NCI-H1105 (cell line): ENCODE measurements at places on chromosomes 4 and X.

DNA sequence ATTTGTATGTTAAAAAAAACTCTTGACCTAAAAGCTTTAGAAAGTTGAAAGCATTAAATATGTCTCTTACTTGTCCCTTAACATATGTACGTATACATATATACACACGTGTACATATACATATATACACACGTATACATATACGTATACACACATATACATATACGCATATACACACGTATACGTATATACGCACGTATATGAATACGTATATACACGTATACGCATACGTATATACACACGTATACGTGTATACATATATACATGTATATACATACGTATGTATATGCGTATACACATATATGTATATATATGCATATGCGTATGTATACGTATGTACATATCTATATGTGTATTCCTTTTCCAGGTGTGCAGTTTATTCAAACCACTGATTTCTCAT, 3.8 kb downstream of the KDM6A start:
- DNase-seq = no peak

DNA sequence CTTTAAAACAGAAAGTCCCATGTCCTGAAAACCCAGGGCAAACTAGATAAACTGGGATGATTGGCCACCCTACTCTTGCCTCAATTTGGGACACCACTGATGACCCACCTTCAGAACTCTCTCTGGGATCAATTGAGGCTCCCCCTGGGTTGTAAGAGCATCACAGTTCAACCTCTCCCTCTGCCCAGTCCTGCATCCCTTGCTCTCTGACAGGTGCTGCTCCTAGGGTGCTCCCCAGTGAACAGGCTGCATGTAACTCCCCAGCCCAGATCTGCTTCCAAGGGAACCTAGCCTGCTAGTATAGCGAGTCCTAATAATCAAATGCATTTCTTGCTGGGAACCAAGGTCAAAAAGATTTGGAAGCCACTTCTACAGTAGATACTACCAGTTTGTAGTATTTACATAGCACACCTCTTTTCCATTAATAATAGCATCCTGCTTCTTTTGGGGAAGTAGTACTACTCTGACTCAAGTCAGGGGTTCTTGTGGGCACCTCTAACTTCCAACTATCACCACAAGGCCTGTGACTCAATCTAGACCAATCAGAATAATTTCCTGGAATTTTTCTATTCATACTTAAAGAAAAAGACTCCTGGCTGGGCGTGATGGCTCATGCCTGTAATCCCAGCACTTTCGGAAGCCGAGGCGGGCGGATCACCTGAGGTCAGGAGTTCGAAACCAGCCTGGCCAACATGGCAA, 42.1 kb upstream of the SPINK2 start:
- no peak for DNase-seq

GRCh38 chr4:38468339-38468866, 195.6 kb upstream of the KLF3 start:
- DNase-seq = no peak

DNA sequence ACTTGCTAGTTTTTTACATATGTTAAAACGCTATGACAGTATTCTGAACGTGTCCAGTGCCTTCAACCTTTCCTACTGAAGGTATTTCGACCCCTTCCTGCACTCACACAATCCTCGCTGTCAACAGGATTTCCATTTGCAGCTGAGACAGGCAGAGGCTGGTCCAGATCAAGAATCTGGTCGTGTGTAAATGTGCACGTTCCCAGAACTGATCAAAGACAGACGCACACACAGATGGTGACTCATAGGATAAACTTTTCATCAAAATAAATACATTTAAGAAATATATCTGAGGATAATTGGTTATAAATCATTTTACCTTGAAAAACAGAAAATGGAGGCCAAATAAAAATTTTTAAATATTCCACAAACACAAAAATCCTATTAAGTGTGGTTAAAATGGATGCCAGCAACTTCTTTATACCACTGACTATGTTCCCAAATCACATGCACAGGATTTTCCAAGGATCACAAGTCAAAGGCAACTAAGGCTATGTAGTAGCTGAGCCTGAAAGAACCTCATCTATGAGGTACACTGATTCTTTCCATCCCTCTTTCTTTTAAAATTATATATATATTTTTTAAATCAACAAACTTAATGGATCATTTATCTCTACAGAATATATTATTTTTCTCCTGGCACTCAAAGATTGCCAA, 85.9 kb downstream of the RNF150 start:
- no peak for DNase-seq

- DNase-seq = no peak
These were observed 108.0 kb downstream of the TMEM131L start for GRCh38 chr4:153573881-153574802.

- no peak for DNase-seq
These were observed 60.9 kb upstream of the SOD3 start for GRCh38 chr4:24734511-24734910.

GRCh38 chr4:155658681-155659064, 8.0 kb upstream of the GUCY1A1 start:
- DNase-seq = no peak

DNA sequence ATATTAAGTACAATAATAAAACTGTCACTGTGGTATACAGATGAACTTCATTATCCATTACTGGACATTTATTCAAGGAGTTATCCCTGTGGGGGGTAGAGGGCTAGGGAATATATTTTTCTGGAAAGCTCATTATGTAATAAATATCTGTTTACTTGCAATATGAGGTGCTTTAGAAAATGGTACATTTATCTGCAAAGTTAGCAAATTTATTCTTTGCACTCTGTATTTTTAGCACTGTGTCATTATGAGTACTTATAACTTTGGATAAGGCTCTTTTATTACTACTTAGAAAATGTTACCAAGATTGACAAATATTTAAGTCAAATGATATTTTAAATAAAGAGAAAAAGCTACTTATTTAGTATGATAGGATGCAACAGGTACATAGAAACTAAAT, 37.8 kb downstream of the ANKRD17 start:
- no peak for DNase-seq

GRCh38 chr4:142713282-142714030, 132.6 kb downstream of the INPP4B start:
- DNase-seq = no peak

DNA sequence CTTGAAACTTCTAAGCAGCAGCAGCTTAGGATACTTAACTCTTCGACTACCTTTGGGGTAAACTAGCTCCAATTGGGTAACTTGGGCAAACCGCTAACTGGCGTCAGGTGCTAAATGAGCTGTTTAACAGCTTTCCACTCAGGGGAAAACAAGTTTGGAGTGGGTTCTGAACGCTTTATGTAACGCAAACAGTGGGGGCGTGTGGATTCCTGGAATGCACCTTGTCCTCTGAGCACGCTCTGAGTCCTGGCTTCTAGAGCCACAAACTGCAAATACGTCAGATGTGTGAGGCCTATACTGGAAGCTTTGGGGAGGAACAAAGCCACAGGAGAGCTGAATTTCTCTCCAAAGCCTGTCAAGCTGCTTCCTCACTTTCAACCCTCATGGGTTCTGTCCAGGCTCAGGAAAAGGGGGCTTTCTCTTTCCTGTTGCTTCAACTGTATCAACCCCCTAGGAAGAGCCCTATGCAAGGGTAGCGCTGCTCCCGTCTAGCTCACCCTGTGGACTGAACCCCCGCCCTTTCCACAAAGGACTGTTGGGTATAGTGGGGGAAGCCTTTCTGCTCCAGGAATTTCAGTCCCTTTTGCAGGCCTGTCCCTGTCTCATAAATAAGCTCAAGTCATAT, 4.5 kb upstream of the WDR1 start:
- DNase-seq = no peak

DNA sequence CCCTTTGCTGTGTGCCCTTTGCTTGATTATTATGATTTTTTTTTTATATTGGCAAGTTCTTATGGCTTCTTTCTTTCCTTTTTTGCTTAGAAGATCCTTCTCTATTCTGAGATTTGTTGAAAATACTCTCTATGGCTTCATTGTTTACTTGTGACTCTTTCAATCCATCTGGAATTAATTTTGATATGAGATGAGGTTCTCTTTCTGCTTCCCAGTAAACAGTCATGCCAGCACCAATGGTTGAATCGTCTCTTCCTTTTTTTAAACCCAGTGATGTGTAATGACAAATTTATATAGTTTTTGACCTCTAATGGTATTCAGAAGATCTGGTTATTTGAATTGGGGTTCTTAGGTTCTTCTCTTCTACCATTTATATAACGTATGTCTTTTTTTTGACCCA, 121.8 kb downstream of the ARHGAP10 start:
- no peak for DNase-seq

DNA sequence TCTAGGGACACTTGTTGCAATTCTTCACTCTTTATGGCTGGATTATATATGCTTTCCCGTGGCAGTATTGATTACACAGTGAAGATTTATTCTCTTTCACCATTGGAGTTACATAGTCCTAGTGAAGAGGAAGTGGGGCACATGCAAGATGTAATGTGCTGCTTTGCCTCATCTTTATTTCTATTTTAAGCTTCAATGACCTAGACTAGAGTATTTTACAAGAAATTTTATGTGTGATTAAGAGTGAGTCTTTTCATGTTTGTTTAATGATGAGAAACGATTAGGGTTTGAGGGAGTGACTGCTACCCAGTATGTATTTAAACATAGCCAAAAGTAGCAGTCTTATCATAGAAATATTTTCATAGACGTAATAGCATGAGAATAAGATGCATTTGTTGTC, 30.8 kb downstream of the DIAPH2 start:
- no peak for DNase-seq

DNA sequence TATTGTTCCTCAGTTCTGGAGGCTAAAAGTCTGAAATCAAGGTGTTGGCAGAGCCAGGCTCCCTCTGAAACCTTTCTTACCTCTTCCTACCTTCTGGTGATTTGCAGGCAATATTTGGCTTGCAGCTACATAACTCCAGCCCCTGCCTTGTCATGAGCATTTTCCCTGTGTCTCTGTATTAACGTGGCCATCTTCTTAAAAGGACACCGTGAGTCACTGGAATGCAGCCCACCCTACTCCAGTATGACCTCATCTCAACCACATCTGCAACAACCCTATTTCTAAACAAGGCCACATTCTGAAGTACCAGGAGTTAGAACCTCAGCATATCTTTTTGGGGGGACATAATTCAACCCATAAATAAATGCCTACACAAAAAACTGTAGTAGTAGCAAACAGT, 40.7 kb downstream of the FANCB start:
- no peak for DNase-seq

- DNase-seq = no peak
These were observed 127.7 kb downstream of the SLC7A11 start for GRCh38 chr4:138114434-138114833.
